H1 (cell line): ENCODE measurements at places on chromosomes 6 and 20. TPM values are rescaled to one million over a fixed set of nuclear protein-coding genes. Genes with fewer than 3 reads are reported as not detected.

The AKAP12 gene
- polyA plus RNA-seq = 10.6 and 14.6 TPM in 2 replicates

The ADGB gene
- polyA plus RNA-seq = not detected in 2 replicates

The KIAA1755 gene
- polyA plus RNA-seq = 0.23 and 0.27 TPM in 2 replicates

The KCNQ2 gene
- polyA plus RNA-seq = 243 and 277 TPM in 2 replicates

The WFDC10B gene
- polyA plus RNA-seq = 0.21 and 0.36 TPM in 2 replicates

The GSTA3 gene
- polyA plus RNA-seq = not detected in 2 replicates

The SLC26A8 gene
- 0.57 and 0.86 TPM in 2 replicates for polyA plus RNA-seq

The SAPCD1 gene
- 3.1 and 4.4 TPM in 2 replicates for polyA plus RNA-seq

The ECHDC1 gene
- polyA plus RNA-seq = 6.6 and 11.3 TPM in 2 replicates

The C6orf47 gene
- polyA plus RNA-seq = 4.7 and 7.2 TPM in 2 replicates

The JARID2 gene
- polyA plus RNA-seq = 60.1 and 75.5 TPM in 2 replicates

The GPLD1 gene
- polyA plus RNA-seq = 2.9 and 3.7 TPM in 2 replicates

The CDH26 gene
- polyA plus RNA-seq = 0.78 and 1.5 TPM in 2 replicates

The PNLDC1 gene
- polyA plus RNA-seq = 0.09 and 0.15 TPM in 2 replicates

The GNRH2 gene
- polyA plus RNA-seq = 0.09 and 0.16 TPM in 2 replicates

The SLC32A1 gene
- polyA plus RNA-seq = 0.09 and 0.19 TPM in 2 replicates

The TMEM217 gene
- 0.27 and 1.1 TPM in 2 replicates for polyA plus RNA-seq

The SCAF8 gene
- polyA plus RNA-seq = 16.0 and 20.3 TPM in 2 replicates

The TMEM14A gene
- polyA plus RNA-seq = 8.9 and 11.1 TPM in 2 replicates

The TTI1 gene
- polyA plus RNA-seq = 34.1 and 38.7 TPM in 2 replicates
